Natural killer cell treated with Interleukin-12 subunit alpha and Interleukin-12 subunit beta and Interleukin-15 and Interleukin-18, amount 100 ng/mL, for 72 hours (primary cell): ENCODE measurements at places on chromosomes 13 and 19.
A peak's percentile ranks its signal among the peaks of the same experiment; 100 is the strongest.

DNA sequence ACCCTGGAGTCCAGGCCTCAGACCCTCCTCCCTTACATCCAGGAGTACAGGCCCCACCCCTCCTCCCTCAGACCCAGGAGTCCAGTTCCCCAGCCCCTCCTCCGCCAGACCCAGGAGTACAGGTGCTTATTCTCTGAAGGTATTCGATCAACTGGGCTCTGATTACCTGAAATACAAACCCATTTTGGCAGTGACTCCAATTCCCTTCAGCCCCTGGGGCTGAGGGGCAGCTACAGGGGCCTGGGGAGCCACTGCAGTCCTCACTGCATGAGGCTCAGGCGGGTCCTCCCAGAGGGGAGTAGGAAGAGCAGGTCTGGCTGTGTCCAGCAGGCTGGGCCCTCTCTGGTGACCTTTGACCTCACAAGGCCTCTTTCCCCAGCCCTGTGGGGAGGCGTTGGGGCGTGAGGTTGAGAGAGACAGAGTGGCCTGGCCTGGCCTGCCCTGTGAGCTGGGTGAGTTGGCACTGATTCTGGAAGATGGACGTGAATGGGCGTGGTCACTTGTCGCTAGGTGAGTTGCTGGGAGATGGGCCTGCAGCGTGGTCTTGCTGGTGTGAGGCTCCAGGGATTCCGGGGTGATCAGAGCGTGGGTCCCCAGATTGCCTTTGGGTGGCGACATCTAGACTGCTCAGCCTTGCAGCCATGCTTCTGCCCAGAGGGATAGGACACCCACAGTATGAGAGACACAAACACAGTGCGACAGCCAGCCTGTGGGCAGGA, 3.1 kb downstream of the BCAT2 start:
- no peak overlapping the region for H3K27ac ChIP-seq
- H3K4me1 ChIP-seq, result peaks cover 27% of the 10 kb centered on the region
- no peaks in the 10 kb centered on the region for H3K27me3 ChIP-seq
- H3K4me3 ChIP-seq, result peak overlapping the region; percentile 5
- no peaks in the 10 kb centered on the region for H3K36me3 ChIP-seq
- DNase-seq, result no peak

GRCh38 chr13:80312967-80313366, 28.0 kb downstream of the SPRY2 start:
- DNase-seq, result no peak
- H3K4me3 ChIP-seq, result no peak overlapping the region
- no peak overlapping the region for H3K27ac ChIP-seq
- no peaks in the 10 kb centered on the region for H3K36me3 ChIP-seq

DNA sequence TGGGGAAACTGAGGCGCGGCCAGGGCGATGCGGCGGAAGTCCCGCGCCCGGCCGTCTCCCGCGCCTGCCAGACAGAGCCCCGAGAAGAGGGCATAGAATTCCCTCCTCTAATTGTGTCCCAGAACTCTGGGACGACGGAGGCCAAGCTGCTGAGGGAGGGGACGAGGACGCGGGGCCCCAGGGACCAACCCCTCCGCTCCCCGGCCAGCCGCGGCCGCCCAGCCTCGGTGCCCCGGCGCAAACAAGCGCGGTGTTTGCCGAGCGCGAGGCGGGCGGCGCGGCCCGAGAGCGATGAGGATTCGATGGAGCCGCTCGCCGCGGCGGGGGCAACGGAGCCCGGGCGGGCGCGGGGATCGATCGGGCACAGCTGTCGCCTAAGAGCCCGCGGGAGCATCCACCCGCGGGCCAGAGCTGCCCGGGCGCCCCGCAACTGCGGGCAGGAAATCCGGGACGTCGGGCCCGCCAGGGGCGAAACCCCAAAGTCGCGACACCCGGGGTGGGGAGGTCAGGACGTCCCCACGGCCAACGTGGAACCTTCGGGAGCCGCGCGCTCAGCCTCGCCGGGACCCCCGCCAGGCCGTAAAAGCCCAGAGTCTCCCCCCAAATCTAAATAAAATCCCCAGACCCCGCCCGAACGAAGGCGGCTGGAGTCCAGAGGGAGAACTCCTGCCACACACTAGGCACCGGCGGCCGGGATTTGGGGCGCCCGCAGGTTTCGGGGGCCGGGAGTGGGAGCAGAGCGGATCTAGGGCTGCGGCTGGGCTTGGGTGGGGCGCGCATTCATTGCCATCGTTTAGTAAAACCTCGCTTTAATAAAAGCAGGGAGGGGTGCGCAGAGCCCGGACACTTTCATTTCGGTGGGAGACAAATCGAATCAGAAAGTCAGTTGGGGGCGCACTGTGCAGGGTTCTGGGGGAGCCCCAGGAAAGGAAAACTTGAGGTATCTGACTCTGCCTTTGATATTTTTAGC, 3.6 kb upstream of the ONECUT3 start:
- H3K36me3 ChIP-seq, result no peaks in the 10 kb centered on the region
- no peak overlapping the region for H3K4me3 ChIP-seq
- peaks cover 5% of the 10 kb centered on the region for H3K4me1 ChIP-seq

DNA sequence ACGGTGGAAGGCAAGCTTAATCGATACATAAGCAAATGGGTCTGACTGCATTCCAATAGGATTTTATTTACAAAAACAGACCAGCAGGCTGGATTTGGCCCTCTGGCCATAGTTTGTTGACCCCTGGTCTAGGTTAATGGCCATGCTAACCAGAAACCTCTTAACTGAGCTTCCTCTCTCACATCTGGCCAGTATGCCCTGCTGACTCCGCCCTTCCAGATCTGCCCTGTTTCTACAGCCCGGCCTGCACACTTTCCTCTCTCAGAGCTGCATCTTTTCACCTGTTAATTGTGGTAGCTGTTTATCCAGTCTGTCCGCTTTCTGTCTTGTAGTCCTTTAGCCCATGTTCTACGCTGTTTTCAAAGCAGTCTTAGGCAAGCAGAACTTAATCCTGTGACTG, 25.6 kb downstream of the EDNRB start:
- no peak overlapping the region for H3K27ac ChIP-seq
- H3K27me3 ChIP-seq, result peaks cover 32% of the 10 kb centered on the region
- H3K4me3 ChIP-seq, result no peak overlapping the region
- no peak for DNase-seq

GRCh38 chr19:16373989-16374388, 49.4 kb downstream of the KLF2 start:
- DNase-seq, result peak; percentile 22
- H3K36me3 ChIP-seq, result no peaks in the 10 kb centered on the region
- H3K4me3 ChIP-seq, result peak overlapping the region; percentile 40
- H3K4me1 ChIP-seq, result peaks cover 37% of the 10 kb centered on the region
- no peak overlapping the region for H3K27ac ChIP-seq

- H3K27ac ChIP-seq, result no peak overlapping the region
- no peaks in the 10 kb centered on the region for H3K36me3 ChIP-seq
- no peak for DNase-seq
- H3K4me3 ChIP-seq, result no peak overlapping the region
- peaks cover 4% of the 10 kb centered on the region for H3K4me1 ChIP-seq
Observed at GRCh38 chr13:20654156-20654555, 49.3 kb upstream of the IL17D start.

- H3K4me3 ChIP-seq, result peak overlapping the region; percentile 79
- peaks cover 7% of the 10 kb centered on the region for H3K36me3 ChIP-seq
- H3K27ac ChIP-seq, result peak overlapping the region; percentile 95
- H3K27me3 ChIP-seq, result no peaks in the 10 kb centered on the region
- peaks cover 80% of the 10 kb centered on the region for H3K4me1 ChIP-seq
Observed at GRCh38 chr19:38656171-38656981, 8.9 kb downstream of the ACTN4 start.

DNA sequence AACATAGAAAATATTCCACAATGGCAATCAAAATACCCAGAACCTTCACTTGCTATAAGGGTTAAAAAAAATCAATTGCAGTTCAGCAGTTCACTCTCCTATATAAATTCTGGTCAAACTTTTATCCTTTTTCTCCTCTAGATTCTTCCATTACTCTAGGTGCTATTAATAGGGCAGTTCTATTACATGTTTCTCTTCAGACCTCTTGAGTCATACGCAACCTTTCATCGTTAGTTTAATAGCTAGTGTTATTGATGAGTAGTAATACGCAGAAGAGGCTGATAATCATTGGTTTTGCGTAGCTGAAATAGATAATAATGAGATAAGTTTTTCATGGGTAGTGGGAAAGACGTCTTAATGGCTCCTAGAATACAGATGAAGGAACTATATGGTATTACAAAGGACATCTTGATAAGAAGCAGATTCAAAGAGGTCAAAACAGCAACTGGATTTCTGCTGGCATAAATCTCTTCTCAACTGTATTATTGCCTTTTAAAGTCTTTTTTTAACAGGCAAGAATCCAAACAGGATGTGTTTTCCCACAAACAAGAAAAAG, 118.3 kb upstream of the STARD13 start:
- no peaks in the 10 kb centered on the region for H3K27me3 ChIP-seq
- H3K36me3 ChIP-seq, result no peaks in the 10 kb centered on the region
- no peak for DNase-seq
- H3K4me1 ChIP-seq, result no peaks in the 10 kb centered on the region

GRCh38 chr19:8702350-8702749, 3.8 kb upstream of the ACTL9 start:
- H3K36me3 ChIP-seq, result no peaks in the 10 kb centered on the region
- no peaks in the 10 kb centered on the region for H3K27me3 ChIP-seq
- H3K4me1 ChIP-seq, result peaks cover 41% of the 10 kb centered on the region
- DNase-seq, result no peak

GRCh38 chr19:16750081-16750480, 30.4 kb downstream of the NWD1 start:
- no peak overlapping the region for H3K27ac ChIP-seq
- peaks cover 5% of the 10 kb centered on the region for H3K27me3 ChIP-seq
- H3K4me1 ChIP-seq, result no peaks in the 10 kb centered on the region
- no peak for DNase-seq
- H3K36me3 ChIP-seq, result no peaks in the 10 kb centered on the region

DNA sequence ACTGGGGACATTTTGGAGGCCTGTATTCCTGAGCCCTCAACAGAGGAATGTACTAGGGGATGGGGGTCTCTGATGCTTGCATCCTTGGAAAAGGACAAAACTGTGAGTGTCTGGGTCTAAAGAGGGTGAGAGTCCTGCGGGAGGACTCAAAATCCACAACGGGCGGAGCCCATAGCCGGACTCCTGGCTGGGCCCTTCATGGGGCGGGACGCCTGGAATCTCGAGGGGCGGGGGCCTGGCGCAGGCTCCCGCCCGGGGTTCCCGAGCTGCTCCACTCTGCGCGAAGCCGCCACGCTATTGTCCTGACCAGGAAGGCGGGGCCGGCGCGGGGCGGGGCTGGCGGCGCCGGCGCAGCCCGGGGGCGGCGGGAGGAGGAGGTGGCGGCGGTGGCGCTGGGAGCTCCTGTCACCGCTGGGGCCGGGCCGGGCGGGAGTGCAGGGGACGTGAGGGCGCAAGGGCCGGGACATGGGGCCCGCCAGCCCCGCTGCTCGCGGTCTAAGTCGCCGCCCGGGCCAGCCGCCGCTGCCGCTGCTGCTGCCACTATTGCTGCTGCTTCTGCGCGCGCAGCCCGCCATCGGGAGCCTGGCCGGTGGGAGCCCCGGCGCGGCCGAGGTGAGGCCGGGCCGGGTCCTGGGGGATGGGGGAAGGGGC, at the start of gene APLP1:
Gene APLP1, plus strand, starts transcription at position 403 of the 651 bp plus-strand sequence. Its CDS starts 63 bp downstream, at position 466.
- peak within 1 kb of the TSS; percentile 34 for H3K4me3 ChIP-seq
- peaks cover 45% of the 10 kb centered on the region for H3K27me3 ChIP-seq
- H3K4me1 ChIP-seq, result peaks cover 18% of the 10 kb centered on the region
- peak; percentile 82 for DNase-seq
- no peaks in the 10 kb centered on the region for H3K36me3 ChIP-seq
- no peak within 1 kb of the TSS for H3K27ac ChIP-seq

- no peak overlapping the region for H3K4me3 ChIP-seq
- no peaks in the 10 kb centered on the region for H3K27me3 ChIP-seq
- H3K27ac ChIP-seq, result no peak overlapping the region
- no peaks in the 10 kb centered on the region for H3K4me1 ChIP-seq
- DNase-seq, result no peak
Observed at GRCh38 chr13:79287939-79288795, 117.9 kb downstream of the RBM26 start.

- H3K4me3 ChIP-seq, result peak overlapping the region; percentile 78
- peaks cover 28% of the 10 kb centered on the region for H3K4me1 ChIP-seq
- H3K27me3 ChIP-seq, result peaks cover 47% of the 10 kb centered on the region
- peaks cover 20% of the 10 kb centered on the region for H3K36me3 ChIP-seq
- DNase-seq, result no peak
- no peak overlapping the region for H3K27ac ChIP-seq
Observed at GRCh38 chr19:53977991-53978731, 13.3 kb upstream of the CACNG6 start.

GRCh38 chr13:24127116-24127631, 33.3 kb upstream of the SPATA13 start:
- peaks cover 19% of the 10 kb centered on the region for H3K27me3 ChIP-seq
- H3K36me3 ChIP-seq, result peaks cover 9% of the 10 kb centered on the region
- no peak overlapping the region for H3K27ac ChIP-seq

DNA sequence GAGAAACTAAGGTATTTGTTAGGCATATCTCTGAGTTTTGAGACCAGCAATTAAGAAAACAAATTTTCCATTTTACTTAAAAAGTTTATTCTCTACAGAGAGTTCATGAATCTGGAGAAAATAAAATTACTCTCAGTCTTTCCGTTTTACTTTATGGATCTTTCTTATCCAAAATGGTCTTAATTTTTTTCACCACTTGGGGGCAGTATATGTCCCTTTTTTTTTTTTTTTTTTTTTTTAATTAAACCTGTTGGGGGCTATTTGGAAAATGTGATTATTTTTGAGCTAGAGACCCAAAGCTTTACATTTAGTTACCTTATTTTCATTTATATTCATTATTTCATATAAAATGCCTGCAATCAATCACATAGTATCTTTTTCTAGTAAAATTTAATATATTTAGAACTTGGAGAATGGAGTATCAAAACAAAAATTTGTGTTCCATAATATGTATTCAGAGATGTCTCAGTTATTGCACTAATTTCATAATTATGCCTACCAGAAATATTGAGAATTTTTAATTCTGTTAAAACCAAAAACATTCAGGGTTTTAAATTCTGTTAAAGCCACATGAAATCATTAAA, 27.1 kb downstream of the PIBF1 start:
- no peaks in the 10 kb centered on the region for H3K4me1 ChIP-seq
- no peak overlapping the region for H3K27ac ChIP-seq
- DNase-seq, result no peak
- no peaks in the 10 kb centered on the region for H3K27me3 ChIP-seq
- no peak overlapping the region for H3K4me3 ChIP-seq
- peaks cover 5% of the 10 kb centered on the region for H3K36me3 ChIP-seq

DNA sequence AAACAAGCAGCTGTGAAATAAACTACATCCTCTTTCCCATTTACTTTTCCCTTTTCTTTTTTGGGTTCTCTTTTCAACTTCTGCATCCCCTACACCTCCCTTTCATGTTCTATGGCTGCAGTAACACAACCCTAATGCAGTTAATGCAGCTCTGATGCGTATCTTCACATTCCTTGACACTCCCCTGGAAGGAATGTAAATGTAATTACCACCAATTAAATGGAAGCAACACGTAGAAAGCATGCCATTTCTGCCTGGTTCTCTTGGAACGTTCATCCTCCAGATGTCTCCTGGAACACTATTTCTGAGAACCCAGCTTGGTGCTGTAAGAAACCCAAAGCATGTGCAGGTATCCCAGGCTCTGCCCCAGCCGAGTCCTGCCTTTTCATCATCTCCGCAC, 166.8 kb upstream of the FREM2 start:
- H3K4me3 ChIP-seq, result no peak overlapping the region
- no peaks in the 10 kb centered on the region for H3K36me3 ChIP-seq
- DNase-seq, result no peak
- H3K27ac ChIP-seq, result no peak overlapping the region
